ENCODE measurements at places on chromosomes 3 and 15.
A peak's percentile ranks its signal among the peaks of the same experiment; 100 is the strongest.

DNA sequence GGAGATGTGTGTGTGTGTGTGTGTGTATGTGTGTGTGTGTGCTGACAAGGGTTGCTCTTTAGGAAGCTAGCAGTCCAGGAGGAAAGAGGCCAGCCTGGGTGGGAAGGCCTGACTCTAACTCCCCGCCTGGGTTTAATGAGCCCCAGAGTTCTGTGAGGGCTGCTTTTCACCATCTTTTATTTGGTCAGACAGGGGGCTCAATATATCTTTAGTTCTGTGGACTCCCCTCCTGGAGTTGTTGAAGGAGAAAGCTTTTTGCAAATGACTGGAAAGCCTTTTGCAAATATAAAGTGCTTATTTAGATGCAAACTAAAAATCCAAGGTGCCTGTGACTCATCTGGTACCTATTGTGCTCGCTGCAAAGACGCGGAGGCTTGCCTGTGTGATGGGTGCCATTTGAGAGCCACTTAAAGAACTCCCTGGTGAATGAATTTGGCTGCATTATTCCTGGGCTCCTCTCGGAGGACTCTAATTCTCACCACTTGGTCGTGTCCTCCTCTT is 24.5 kb downstream of the DRD3 start:
- DNase-seq, result no peak

DNA sequence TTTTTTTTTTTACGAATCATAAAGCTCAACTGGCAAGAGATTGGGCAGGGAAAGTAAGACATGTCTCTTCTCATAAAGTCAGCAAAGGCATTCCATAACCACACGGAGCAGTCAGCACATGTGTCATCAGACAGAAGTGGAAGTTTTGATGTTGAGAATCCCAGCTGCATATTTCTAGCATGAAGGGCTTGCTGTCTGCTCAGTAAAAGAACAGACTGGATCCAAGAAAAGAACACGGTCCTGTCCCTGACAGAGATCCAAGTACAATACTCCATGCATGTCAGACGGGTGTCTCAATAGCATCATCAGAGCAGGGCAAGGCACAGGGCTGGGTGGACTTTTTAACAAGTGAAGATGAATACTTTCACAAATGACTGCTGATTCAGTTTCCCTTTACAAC is 38.2 kb downstream of the ABI3BP start:
- no peak for DNase-seq

DNA sequence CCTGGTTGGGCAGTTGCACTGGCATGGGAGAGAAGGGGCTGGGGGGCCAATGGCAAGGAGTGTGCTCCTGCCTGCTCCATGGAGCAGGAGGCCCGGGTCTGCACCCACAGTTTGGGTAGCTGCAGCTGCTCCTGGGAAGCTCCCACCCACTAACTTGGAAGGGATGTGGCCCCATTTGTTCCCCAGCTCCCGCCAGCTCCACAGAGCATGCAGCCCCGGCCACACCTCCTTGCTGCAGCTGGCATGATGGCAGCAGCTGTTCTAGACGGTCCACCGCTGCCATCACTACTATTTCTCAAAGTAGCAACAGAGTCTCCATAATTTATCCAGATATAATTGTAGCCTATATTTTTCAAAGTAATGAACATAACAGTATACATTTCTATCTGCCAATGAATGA is 65.8 kb downstream of the PIK3CB start:
- DNase-seq, result no peak

DNA sequence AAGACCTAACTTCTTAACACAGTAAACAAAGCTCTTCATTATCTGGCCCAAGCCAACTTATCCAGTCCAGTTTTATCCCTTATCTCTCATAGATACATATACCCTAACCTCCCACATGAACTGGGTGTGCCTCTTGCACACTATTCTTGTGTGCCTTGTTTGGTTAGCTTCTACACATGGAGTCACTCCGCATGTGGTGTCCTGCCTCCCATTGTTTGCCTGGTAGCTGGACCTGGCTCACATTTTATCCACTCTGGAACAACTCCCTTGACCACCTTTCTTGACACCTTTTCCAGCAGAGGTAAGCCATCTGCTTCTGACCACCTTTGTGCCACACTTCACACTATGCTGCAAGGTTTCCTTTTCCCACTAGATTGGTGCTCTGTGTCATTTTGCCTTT is 15.2 kb downstream of the TIPARP start:
- no peak for DNase-seq

DNA sequence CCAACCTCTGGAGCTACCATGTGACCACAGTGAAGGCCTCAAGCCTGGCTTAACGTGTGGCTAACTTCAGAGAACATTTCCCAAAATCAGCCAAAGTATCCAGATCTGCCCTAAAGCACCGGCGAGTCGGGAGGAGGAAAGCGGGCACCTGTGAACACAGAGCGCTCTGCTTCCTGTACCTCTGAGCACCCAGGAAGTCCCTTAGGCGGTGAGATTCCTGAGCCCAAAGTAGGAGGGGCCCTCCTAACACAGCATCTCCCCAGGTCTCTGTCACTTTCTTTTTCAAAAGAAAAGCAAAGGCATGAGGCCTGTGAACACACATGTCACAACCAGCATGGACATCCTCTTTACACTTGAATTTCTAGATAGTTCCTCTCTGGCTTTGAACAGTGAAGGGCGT is 944 bp upstream of the EIF4E3 start:
- peak; percentile 17 for DNase-seq

GRCh38 chr15:22229990-22230819 is 149.9 kb downstream of the OR4M2 start:
- DNase-seq, result no peak

DNA sequence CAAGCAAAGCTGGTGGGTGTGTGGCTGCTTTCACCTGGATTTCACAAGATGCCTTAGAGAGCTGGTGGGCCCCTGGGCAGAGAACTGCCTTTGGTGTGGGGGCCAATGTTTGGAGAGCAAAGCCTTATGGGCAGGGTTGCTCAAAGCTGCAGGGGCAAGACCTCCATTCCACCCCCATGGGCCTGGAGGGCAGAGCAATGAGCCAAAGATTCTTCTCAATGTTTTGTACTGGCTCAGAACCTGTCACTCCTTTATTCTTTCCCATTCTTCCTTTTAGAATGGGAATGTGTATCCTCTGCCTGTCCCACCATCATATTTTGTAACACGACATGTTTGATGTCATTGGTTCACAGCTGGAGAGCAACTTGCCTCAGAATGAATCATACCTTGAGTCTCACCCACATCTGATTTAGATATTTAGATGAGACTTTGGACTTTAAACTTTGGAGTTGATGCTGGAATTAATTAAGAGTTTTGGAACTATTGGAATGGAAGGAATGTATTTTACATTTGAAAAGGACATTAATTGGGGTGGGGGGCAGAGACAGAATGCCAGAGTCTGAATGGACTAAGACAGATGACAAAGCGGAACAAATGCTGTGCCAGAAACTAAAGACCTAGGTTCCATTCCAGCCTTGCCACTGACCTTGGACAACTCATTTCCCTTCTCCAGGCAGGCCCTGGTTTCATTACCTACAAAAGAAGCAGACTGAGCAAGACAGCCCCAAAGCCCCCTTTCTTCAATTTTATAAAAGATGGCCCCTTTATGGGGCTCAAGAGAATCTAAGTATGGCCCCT is 72.9 kb downstream of the DAPK2 start:
- DNase-seq, result no peak

GRCh38 chr3:40096661-40097111 is 212.8 kb upstream of the EIF1B start:
- no peak for DNase-seq

GRCh38 chr3:188407158-188407880 is 253.4 kb downstream of the LPP start:
- DNase-seq, result no peak

- DNase-seq, result no peak
Observed at GRCh38 chr15:45391746-45392583, 13.6 kb upstream of the GATM start.
